ENCODE measurements at places on chromosomes 16 and 17.

DNA sequence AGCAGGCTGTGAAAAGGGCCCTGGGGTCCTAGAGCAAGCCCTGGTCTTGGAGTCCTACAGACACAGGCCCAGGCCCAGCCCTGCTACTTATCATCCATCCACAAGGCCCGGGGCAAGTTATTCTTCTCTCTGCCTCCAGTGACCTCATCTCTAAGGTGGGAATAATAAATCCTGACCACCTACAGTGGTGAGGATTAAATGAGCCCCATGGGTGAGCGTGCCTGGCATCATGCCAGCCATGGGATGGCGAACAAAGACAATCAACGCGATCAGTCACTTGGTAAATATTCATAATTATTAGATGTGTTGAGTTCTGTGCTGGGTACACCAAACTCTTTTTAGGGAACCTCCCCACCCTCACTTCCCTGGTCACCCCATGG is 5.5 kb downstream of the KRT15 start:
- DNase-seq: no peak

- no peak for DNase-seq
These were observed 197.8 kb downstream of the CDH11 start for GRCh38 chr16:64924086-64924485.

- DNase-seq: no peak
These were observed 375.9 kb downstream of the UTP18 start for GRCh38 chr17:51636291-51636690.

GRCh38 chr16:52051414-52052172 is 495.4 kb downstream of the TOX3 start:
- no peak for DNase-seq

- DNase-seq: no peak
These were observed 13.8 kb downstream of the C17orf50 start for GRCh38 chr17:35774499-35774898.

DNA sequence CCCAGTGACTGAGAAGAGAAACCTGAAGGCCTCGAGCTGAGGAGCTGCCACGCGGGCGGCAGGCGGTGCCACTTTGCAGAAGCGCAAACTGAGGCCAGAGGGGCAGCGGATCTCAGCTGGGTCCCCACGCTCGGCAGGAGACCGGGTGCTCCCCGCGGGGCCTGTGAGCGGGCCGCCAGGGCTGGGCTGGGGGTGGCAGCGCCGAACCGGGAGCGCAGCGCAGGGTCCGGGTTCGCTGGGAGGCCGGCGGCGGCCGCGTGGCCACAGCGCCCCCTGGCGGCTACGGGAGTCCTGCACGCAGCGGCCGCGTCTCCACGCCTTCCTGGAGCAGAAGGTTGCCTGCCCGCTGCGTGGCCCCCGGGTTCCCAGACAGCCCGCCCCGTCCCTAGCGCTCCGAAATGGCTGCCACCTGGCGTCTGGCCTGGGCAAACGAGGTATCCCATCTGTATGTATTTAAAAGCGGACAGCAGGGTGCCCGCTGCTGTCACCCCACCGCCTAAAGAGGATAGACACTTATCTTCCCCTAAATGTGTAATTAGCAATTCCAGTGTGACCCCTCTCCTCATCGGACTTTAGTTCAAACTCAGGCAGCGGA is 96.1 kb upstream of the CDH5 start:
- peak; percentile 62 for DNase-seq

- no peak for DNase-seq
These were observed 26.5 kb upstream of the ZNF469 start for GRCh38 chr16:88356124-88356726.

DNA sequence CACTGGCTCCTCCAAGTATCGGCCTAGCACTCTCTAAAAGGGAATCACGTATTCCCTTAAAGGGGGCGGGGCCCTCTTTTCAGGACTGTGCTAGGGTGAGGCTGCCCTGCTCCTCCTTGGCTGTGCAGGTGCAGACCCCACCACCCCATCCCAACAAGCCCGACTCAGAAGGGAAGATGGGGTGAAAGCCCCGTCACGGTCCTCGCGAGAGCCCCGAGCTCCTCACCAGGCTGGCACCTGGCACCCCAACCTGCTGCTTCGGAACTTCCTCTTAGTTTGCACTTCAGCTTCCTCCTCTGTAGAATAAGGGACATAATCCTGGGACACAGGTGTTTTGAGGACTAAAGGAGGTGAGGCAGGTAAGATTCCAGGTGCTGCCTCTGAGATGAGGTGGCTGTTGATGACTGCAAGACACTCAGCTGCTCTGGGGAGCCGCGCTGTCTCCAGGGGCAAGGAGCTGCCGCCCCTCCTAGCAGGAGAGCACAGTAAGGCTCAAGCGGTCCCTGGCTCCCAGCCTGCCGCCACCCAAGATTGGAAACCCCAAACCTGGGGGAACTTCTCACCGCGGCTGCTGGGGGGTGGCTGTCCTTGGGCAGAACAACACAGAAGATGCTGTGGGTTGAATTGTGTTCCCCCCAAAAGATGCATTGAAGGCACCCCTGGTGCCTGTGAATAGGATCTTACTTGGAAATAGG is 88.8 kb downstream of the MGAT5B start:
- DNase-seq: no peak

DNA sequence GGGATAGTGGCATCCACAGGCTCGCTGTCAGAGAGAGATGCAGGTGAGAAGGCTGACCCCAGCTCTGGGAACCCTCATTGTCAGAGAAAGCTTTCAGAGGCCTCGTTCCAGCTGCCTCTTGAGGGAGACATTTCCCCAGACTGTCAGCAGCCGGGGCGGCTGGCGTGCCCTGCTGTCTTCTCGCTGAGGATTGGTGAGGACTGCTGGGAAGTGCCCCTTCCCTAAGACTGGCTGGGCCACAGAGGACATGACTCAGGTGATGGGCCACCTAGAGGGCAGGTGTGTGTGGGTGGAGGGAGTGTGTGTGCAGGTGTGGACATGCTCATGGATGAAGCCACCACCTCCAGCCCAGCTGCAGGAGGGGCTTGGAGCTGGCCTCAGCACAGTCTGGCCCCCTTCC is 25.3 kb downstream of the SPACA3 start:
- DNase-seq: no peak

DNA sequence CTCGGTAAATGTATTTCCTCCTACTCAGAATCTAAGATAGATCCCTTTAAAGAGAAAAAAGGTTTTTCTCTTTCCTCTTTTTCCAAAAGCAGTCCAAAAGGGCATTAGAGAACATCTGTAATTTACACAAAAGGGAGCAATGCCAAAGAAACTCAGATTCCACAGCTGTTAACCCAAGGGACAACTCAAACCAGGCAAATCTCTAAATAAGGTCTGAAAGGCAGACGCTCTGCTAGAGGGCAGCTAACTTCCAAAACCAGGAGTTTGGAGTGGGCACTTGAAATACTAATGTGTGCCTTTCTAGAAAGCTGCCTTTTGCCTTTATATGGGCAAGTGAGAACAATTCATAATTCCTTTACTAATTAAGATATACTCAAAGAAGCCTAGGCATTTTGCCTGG is 435.7 kb downstream of the ZFHX3 start:
- no peak for DNase-seq

- peak; percentile 8 for DNase-seq
These were observed 643.0 kb downstream of the MAF start for GRCh38 chr16:78957317-78958100.

DNA sequence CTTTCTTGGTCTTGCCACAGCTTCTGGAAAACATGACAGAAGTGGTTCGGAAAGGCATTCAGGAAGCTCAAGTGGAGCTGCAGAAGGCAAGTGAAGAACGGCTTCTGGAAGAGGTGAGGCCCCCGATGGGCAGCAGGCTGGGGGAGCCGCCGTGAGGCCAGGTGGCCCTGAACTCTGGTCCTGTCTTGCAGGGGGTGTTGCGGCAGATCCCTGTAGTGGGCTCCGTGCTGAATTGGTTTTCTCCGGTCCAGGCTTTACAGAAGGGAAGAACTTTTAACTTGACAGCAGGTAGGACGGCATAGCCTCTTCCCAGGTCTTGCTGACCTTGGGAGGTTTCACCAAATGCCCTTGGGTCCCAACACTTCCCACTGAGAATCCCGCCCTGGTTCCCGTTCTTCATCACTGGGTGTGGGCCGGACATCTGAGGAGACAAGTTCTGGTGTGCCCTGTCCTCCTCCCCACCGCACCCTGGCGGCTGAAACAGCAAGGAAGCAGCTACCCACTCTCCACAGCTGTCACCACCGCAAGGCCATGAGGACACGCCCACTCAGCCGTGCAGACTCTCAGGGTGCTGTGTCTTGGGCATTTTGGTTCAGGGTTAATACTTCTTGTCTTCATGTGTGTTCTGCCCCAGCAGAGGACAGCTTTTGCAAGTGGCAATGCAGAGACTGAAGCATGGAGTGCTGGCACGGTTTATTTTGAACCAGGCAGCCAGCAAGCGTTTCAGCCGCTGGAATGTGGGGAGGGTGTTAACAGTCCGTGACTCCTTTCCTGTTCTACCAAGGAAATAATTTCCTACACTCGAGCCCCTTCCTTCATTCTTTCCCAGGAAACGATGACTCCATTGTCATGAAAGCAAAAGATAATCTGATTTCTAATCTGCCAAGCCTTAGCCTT is 21.4 kb downstream of the NTAN1 start:
- no peak for DNase-seq

DNA sequence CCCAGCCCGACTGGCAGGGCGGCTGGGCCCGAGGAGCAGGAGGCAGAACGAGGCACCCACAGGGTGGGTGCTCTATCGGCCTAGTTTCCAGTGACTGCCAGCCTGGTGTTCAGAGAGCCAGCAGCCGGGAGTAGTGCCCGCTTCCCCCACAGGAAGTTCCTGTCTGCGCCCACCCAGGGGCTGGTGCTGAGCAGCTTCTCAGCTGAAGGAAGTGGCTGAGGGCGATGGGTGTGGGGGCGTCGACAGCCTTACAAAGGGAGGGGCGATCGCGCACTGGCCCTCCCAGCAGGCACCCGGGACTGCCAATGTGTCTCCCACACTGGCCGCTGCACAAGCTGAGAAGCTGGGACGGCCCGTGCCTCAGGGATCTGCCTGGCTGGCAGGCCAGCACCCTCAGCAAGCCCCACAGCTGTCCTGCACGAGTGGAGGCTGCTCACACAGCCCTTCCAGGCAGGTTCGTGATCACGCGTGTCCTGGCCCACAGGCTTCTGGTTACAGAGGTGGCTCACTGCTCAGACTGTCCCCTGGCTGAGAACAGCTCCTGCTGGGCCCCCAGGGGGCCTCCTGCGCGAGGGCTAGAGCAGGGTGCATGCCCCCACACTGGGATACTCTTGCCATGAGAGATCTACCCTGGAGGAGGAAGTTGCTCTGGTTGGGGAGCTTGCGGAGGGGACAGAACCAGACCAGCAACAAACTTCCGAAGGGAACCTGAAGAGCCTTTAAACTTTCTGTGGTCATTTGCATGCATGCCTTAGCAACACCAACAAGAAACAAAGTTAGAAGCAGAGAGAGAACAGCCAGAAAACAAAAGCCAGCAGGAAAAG is 2.5 kb downstream of the RNF166 start:
- DNase-seq: peak; percentile 60
